G401 (cell line): ENCODE measurements at places on chromosomes 12 and 14. TPM values are rescaled to one million over a fixed set of nuclear protein-coding genes. Genes with fewer than 3 reads are reported as not detected.
A peak's percentile ranks its signal among the peaks of the same experiment; 100 is the strongest.

GRCh38 chr12:57278465-57279381 lies 27.7 kb upstream of the STAC3 start:
- no peak for DNase-seq

- DNase-seq, result no peak
These were observed 468.4 kb upstream of the STXBP6 start for GRCh38 chr14:25518364-25518763.

DNA sequence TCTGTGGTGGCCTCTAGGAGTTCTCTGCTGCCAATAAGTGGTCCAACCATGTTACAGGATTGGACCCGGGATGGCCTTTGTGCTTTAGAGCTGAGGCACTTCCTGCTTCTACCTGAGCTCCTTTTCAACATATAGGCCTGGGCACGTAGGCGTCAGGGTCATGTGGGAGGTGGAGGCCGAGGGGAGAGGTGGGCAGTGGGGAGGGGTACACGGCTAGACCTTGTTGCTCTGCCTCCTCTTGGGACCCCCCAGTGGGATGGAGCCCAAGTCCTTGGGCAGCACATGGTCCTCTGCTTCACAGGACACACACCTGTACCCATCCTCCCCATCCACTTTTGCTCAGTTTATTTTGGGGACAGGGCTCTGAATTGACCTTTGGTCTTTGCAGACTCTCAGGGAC lies 7.4 kb downstream of the RBP5 start:
- DNase-seq, result no peak

- DNase-seq, result no peak
These were observed 186.0 kb upstream of the BCL2L14 start for GRCh38 chr12:11884706-11885105.

DNA sequence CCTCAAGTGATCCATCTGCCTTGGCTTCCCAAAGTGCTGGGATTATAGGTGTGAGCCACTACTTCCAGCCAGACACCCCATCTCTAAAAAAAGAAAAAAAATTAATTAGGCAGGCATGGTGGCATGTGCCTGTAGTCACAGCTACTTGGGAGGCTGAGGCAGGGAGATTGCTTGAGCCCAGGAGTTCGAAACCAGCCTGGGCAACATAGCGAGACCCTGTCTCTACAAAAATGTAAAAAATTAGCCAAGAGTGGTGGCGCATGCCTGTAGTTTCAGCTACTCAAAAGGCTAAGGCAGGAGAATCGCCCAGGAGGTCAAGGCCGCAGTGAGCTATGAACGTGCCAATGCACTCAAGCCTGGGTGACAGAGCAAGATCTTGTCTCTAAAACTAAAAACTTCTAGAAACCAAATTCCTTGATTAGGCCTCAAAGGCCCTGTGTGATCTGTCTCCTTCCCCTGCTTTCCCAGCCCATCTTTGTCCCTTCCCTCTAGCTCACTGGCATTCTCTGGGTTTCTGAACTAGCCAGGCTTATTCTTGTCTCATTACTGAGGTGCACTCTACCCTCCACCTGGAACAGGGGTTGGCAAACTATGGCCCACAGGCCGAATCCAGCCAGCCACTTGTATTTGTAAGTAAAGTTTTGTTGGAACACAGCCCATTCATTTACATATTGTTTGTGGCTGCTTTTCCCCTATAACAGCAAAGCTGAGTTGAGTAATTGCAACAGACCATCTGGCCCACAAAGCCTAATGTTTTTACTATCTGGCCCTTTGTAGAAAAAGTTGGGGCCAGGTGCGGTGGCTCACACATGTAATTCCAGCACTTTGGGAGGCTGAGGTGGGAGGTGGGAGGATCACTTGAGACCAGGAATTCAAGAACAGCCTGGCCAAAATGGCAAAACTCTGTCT lies 17.2 kb upstream of the TPCN1 start:
- no peak for DNase-seq

DNA sequence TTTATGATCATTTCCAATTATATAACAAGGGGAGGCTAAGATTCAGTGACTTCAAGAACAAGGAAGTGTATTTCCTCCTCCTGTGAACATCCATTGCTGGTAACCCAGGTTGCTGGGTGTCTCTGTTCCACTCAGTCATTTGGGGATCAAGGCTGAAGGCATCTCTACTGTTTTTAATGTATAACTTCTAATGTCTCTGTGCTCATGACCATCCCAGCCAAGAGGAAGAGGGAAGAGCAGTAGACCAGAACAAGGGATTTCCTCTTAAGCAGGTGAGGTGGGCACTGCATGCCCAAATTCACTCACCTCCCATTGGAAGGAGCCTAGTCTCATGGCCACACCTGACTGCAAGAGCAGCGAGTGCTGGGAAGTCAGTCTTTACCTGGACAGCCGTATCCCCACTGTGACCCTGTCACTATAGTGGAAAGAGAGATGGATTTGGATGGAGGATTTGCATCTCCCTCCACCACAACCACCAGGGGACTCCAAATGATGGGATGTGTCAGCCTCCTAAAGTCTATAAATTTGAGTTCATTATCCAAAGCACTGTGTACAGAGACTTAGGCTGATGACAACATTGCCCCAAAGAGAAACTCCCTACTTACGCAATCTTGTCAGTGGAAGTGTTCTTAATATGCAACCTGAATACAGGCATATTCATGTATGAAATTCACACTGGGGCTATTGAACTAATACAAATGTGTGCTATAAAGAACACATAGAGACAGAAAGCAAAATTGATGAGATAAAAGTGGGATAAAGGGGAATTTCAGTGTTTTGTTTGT lies 368.7 kb downstream of the TMEM132D start:
- DNase-seq, result no peak

GRCh38 chr14:88669346-88669745 lies 106.5 kb downstream of the ZC3H14 start:
- no peak for DNase-seq

DNA sequence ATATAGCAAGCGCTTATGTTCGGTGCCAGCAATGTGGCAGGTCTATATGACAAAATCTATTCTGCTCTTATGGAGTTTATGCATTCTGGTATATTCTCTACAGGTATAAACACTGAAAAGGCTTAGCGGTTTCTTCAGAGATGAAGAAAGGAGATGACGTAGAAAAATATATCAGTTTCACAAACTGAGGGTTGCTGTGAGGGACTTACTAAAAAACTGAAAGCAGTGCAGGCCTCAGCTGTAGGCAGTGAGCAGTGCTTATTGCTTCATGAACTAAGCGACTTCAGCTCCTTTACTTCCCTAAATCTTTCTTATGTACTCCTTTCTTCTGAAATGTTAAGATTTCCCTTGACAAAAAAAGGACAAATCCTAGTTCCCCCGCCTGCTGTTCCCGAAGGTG lies 4.5 kb downstream of the DDX47 start:
- DNase-seq, result no peak

DNA sequence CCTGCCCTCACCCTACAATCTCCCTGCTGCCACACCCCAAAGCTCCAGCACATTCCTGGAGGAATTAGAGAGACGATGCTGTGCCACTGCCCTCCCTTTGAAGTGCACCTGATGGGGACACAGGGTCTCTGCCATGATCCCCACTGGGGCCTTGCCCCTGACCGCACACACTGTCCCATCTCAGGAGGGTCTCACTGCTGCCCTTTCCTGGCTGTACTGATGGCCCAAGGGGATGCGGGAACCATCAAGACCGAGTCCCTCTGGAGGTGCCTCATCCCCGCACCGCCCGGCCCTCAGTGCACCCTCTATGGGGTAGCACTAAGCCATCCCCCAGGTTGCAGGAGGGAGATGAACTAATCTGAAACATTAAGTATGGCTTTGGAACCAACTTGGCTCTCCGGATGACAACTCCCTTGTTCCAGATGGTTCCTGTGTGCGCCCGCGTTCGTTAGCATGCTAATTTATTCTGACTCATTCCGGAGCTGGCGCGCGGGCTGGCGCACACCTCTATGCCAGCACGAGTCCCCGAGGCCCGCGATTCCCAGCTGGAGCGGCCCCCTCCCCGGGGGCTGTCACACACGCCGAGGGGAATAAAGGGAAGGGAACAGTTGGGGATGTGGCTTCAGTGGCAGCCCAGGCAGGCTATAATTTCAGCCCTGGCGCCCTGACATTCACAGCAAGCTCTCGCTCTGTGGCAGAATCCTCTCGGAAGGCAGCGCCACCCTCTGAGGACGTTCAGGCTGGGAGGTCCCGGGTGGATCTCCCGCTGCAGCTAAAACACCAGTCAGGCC lies 34.2 kb upstream of the C14orf180 start:
- peak; percentile 68 for DNase-seq

GRCh38 chr12:92784356-92784755 lies 81.6 kb downstream of the PLEKHG7 start:
- DNase-seq, result no peak

DNA sequence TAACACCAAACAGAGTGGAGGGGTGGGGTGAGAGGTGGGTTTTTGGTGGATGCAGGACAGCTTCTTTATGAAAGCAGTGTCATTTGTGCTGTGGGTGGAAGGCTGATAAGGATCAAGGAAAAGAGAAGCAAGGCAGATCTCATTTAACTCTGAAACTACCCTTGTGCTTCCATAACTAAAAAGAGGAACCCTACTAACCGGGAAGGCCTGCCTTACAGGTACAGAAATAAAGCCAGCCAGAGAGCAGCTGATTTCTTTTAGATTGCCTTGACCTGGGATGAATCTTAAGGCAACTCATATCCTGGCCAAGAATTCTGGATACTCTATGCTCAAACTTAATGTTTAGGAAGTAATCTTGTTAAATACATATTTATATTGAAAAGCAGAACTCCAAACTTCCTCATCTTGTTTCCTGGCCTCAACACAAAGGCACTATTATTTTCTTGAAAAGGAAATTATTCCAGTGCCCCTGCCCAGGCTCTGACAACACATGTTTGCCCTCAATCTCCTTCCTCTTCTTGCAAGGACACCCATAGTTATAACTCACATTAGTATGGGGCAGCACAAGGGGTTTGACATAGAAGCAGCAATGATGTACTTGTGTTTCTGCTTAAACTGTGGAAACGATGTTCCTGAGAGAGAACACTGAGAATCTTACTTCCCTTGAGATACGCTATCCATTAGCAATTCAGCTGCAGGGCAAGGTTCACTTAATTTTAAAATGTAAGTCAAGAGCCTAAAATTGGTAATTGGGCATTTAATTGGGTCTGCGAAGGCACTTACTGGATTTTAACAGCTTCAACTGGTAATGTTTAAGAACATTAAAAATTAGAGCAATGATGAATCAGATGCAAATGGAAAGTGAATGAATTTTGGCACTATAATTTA lies 173.7 kb downstream of the STXBP6 start:
- no peak for DNase-seq

DNA sequence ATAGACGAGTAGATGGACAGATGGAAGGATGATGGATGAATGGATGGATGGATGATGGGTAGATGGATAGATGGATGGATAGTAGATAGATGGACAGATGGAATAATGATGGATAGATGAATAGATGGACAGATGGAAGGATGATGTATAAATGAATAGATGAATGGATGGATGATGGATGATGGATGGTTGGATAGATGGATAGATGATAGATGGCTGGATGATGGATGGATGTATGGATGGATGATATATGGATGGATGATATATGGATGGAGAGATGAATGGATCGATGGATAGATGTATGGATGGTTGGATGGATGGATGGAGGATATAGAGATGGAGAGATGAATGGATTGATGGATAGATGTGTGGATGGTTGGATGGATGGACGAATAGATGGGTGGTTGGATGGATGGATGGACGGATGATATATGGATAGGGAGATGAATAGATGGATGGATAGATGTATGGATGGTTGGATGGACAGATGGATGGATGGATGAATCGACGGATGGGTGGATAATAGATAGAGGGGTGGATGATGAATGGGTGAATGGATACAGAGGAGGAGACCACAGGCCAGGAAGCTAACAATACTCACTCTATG lies 19.3 kb downstream of the TRPV4 start:
- DNase-seq, result no peak

DNA sequence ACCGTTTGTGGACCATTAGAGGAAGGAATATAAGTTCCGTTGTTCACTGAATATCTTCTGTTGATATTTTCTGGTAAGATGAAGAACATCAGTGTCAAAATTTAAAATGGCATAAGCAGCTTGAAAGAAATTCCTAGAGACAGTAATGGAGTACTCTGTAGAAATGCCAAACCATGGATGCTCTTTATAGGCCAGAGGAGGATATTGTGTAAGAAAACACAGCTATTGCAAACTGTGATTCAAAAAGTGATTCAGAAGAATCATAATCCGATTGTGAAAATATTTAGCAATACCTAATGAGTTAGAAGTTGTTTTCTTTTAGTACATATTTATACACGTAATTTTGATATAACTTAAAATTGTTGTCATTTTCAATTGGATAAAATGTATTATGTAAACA lies 102.8 kb downstream of the SLC16A7 start:
- no peak for DNase-seq

DNA sequence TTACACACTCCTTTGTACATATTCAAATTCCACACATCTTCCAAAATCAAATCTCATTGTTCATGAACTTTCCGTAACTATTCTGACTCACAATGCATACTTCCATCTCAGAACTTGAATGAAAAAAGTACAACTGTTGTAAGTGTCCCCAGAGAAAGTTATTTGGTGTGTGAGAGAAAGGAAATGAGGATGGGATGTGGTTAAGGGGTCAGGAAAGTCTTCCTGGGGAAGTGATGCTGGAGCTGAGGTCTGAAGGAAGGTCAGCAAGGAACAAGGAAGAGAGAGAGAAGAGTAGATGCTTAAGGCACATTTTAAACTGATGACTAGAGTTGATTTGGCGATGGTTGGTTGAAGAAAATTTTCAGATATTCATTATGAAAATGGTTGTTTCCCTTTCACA lies 340.0 kb upstream of the STXBP6 start:
- DNase-seq, result no peak

GRCh38 chr14:61296719-61297502 lies 15.8 kb upstream of the TMEM30B start:
- DNase-seq, result peak; percentile 12

DNA sequence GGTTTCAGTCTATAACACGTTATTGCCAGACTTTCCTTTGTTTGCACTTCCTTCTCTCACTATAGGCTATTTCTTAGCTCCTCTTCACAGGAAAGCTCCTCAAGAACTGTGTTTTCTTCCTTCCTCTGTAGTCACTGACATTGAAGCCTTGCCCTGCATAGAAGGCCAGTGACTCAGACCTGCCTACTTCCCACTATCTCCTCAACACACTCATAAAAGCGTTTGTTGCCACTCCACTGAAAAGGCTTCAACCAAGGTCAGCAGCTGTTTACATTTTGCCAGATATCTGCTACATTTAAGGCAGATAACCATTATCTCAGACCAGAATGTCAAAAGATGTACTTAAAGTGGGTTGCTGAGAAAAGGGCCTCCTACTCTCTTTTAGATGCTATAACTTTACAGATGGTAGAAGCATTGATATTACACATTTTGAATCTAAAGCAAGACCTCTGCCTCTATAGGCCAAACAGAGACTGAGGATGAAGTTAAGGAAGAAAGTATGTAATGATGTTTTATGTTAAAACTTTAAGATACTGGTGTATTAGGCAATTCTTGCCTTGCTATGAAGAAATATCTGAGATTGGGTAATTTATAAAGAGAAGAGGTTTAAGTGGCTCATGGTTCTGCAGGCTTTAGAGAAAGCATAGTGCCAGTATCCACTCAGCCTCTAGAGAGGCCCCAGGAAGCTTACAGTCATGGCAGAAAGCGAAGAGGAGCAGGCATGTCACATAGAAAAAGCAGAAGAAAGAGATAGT lies 233.3 kb upstream of the FLRT2 start:
- no peak for DNase-seq

The LAG3 gene
- 0.31 and 0.58 TPM in 2 replicates for total RNA-seq

The DPF3 gene
- total RNA-seq, result not detected in 2 replicates

The CIDEB gene
- total RNA-seq, result 1.7 TPM in 1 of 2 replicates, not detected in the other

The PRDM4 gene
- total RNA-seq, result 37.7 and 51.7 TPM in 2 replicates

The STAB2 gene
- not detected in 2 replicates for total RNA-seq
